ENCODE measurements at places on chromosomes 1 and 21. TPM values are rescaled to one million over a fixed set of nuclear protein-coding genes. Genes with fewer than 3 reads are reported as not detected.

DNA sequence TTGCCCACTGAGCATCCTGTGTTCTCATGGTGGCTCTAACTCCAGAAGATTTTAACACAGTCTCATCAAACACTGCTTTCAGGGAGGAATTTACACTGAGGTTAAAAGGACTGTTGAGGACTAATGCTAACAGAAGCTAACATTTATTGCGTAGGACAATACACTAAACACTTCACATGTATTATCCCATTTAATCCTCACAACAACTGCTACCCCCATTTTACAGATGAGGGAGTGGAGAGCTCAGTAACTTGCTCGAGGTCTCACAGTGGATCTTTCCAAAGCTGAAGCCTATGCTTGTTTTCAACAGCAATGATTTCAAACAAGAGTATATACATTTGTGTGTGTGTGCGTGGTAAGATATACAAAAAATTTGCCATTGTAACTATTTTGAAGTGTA is 13.9 kb downstream of the ATF3 start:
- peaks cover 42% of the 10 kb centered on the region for H3K36me3 ChIP-seq
- DNase-seq = no peak
- peaks cover 13% of the 10 kb centered on the region for H3K4me1 ChIP-seq

DNA sequence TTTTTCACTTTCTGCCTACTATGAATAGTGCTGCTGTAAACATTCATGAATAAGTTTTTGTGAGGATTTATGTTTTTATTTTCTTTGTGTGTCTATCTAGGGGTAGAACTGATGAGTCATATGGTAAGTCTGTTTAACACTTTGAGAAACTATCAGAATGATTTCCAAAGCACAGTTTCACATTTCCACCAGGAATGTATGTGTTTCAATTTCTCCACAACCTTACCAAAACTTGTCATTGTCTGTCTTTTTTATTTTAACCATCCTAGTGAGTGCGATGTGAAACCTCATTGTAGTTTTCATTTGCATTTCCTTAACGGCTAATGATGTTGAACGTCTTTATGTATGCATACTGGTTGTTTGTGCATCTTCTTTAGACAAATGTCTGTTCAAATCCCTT is 23.5 kb downstream of the RNASEL start:
- H3K4me3 ChIP-seq = no peak overlapping the region
- no peak for DNase-seq
- peaks cover 9% of the 10 kb centered on the region for H3K27me3 ChIP-seq
- no peak overlapping the region for H3K27ac ChIP-seq

Gene MYOG
- not detected for total RNA-seq

GRCh38 chr1:51444534-51445192 is 74.4 kb downstream of the EPS15 start:
- no peak for DNase-seq
- H3K36me3 ChIP-seq = peaks cover 75% of the 10 kb centered on the region
- peaks cover 56% of the 10 kb centered on the region for H3K4me1 ChIP-seq
- no peak overlapping the region for H3K4me3 ChIP-seq
- H3K27ac ChIP-seq = peak overlapping the region; percentile 35

DNA sequence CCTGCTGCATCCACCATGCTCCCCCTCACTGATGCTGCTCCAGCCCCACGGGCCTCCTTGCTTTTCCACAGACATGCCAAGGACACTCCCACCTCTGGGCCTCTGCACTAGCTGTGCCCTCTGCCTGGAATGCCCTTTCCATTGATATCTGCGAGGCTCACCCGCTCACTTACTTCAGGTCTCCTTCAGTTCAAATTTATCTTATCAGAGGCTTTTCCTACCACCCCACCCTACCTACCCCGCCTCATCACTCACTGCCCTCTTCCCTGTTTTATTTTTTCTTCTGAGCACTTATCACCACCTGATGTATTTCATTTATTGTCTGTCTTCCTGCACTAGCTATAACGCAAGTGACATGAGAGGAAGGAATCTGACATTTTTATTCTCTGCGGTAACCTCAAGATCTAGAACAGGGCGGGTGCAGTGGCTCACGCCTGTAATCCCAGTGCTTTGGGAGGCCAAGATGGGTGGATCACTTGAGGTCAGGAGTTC is 7.0 kb downstream of the HSPG2 start:
- no peak overlapping the region for H3K27ac ChIP-seq
- no peaks in the 10 kb centered on the region for H3K27me3 ChIP-seq
- H3K36me3 ChIP-seq = no peaks in the 10 kb centered on the region

DNA sequence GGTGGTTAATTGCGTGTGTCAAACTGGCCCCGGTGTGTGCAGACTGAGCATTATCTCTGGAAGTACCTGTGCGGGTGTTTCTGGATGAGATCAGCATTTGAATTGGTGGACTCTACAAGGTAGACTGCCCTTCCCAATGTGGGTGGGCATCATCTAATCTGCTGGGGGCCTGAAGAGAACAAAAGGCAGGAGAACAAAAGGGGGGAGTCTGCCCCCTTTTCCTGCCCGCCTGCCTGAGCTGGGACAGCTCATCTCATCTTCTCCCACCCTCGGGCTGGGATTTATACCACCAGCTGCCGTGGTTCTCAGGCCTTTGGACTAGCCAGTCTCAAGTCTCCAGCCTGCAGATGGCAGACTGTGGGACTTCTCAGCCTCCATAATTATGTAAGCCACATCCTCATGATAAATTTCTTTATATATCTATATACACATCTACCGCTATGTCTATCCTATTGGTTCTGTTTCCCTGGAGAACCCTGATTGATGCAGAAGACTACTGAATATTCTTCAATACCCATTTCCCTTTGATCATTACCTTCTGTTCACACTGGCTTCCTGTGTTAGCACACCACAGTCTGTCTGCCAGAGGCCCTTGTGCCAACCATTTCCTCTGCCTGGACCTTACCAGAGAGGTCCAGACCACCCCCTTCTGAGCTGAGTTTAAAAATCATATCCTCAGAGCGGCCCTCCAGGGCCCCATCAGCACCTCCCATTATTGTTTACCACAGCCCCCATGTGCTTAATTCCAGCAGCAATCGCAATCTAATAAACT is 25.2 kb downstream of the RCAN1 start:
- peaks cover under 1% of the 10 kb centered on the region for H3K4me1 ChIP-seq
- no peak overlapping the region for H3K4me3 ChIP-seq
- H3K36me3 ChIP-seq = peaks cover 3% of the 10 kb centered on the region

DNA sequence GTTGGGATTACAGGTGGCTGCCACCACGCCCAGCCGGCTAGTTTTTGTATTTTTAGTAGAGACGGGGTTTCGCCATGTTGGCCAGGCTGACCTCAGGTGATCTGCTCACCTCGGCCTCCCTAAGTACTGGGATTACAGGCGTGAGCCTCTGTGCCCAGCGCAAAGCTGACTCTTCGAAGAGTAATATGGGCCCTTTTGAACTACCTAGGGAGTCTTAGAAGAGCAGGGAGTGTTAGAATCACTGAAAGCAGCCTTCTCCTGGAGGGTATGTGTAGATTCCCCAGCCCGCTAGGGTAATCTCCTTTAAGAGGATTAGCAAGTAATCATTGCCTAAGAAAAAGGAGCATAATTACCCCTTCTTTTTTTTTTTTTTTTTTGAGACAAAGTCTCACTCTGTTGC is 6.5 kb upstream of the MAST2 start:
- H3K27me3 ChIP-seq = peaks cover 15% of the 10 kb centered on the region
- DNase-seq = no peak
- H3K27ac ChIP-seq = no peak overlapping the region

DNA sequence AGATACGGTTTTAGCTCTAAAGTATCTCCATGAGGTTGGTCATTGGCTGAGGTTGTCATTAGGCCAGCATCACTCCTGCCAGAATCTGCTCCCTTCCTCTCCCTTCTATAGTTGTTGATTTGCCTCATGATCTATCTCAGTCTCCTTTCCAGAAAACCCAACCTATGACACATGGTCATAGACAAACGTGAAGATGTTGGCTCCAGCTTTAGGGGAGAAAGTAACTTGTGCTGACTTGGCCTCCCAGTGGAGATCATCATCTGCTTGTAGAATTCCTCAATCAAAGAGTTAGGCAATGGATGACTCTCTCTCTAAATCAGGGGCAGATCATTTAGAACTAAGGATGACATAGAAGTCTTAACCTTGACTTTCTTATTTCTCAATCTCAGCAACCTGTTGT is 894.4 kb downstream of the TTLL7 start:
- H3K27ac ChIP-seq = no peak overlapping the region
- no peaks in the 10 kb centered on the region for H3K36me3 ChIP-seq
- H3K4me3 ChIP-seq = no peak overlapping the region
- DNase-seq = no peak
- no peaks in the 10 kb centered on the region for H3K27me3 ChIP-seq

DNA sequence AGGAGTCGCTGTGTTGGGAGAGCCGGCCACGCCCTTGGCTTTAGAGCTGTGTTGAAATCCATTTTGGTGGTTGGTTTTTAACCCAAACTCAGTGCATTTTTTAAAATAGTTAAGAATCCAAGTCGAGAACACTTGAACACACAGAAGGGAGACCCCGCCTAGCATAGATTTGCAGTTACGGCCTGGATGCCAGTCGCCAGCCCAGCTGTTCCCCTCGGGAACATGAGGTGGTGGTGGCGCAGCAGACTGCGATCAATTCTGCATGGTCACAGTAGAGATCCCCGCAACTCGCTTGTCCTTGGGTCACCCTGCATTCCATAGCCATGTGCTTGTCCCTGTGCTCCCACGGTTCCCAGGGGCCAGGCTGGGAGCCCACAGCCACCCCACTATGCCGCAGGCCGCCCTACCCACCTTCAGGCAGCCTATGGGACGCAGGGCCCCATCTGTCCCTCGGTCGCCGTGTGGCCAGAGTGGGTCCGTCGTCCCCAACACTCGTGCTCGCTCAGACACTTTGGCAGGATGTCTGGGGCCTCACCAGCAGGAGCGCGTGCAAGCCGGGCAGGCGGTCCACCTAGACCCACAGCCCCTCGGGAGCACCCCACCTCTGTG is 4.7 kb downstream of the C1orf35 start:
- H3K4me1 ChIP-seq = peaks cover 10% of the 10 kb centered on the region
- H3K4me3 ChIP-seq = no peak overlapping the region
- no peaks in the 10 kb centered on the region for H3K27me3 ChIP-seq
- peaks cover 74% of the 10 kb centered on the region for H3K36me3 ChIP-seq

Gene CACNA1E
- not detected for total RNA-seq

Gene RCAN1
- 21.8 TPM for total RNA-seq

- H3K36me3 ChIP-seq = no peaks in the 10 kb centered on the region
- H3K27me3 ChIP-seq = peaks cover 10% of the 10 kb centered on the region
- no peak overlapping the region for H3K4me3 ChIP-seq
- no peak overlapping the region for H3K27ac ChIP-seq
These were observed 128.5 kb downstream of the DNM3 start for GRCh38 chr1:171969813-171970212.

GRCh38 chr1:77900687-77901293 is 12.4 kb downstream of the NEXN start:
- H3K27ac ChIP-seq = no peak overlapping the region
- no peaks in the 10 kb centered on the region for H3K36me3 ChIP-seq
- H3K4me1 ChIP-seq = no peaks in the 10 kb centered on the region

GRCh38 chr1:29655145-29655544 is 418.8 kb downstream of the PTPRU start:
- H3K27me3 ChIP-seq = peaks cover 1% of the 10 kb centered on the region
- H3K4me1 ChIP-seq = no peaks in the 10 kb centered on the region
- H3K27ac ChIP-seq = no peak overlapping the region
- no peak overlapping the region for H3K4me3 ChIP-seq
- no peak for DNase-seq
